Tongue (tissue), 3 donors: ENCODE measurements at places on chromosomes 5 and 9. TPM values are rescaled to one million over a fixed set of nuclear protein-coding genes. Genes with fewer than 3 reads are reported as not detected.

GRCh38 chr9:130058887-130059286 lies 5.2 kb downstream of the GPR107 start:
- DNase-seq = no peak

DNA sequence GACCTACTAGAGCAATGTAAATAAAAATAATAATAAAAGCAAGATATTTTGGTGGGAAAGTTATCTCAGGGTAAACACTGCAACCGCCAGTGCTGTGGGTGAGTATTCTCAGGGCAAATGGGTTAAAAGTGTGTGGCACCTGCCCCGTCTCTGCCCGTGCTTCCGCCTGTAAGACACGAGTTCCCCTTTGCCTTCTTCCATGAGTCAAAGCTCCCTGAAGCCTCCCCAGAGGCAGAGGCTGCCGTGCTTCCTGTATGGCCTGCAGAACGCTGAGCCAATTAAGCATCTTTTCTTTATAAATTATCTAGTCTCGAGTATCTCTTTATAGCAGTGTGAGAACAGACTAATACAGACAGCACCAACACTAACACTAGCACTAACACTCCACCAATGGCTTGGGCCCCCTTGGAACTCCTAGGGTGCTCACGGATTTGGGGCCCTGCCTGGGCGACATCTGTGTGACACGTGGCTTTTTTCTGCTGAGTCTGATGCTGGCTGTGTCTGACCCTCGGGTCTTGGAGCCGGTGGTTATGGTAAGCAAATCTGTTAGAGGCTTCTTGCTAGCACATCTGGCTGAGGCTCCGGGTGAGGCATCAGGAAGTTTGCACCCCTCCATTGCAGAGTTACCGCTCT lies 10.6 kb downstream of the PLEKHG4B start:
- DNase-seq = no peak

GRCh38 chr9:14453286-14453685 lies 139.3 kb upstream of the NFIB start:
- DNase-seq = no peak

Gene LCN15
- total RNA-seq = not detected

GRCh38 chr5:122877518-122877917 lies 32.1 kb downstream of the SNX24 start:
- DNase-seq = no peak

DNA sequence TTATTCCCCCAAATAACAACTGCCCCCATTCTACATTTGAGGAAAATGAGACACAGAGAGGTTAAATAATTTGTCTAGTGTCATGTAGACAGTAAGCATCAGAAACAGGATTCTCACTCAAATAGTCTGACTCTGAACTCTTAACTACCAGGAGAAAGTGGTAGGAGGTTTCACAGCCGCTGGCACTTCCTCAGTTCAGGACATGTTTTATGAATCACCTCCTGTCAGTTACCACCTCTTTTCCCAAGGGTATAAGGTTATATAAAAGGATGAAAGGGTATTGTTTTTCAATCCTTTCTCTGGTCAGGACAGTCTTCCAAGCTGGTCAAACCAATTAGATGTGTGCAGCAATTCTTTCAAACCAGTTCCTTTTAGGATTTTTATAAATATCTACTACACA lies 52.1 kb downstream of the TSSK1B start:
- no peak for DNase-seq

- no peak for DNase-seq
These were observed 19.6 kb downstream of the ARHGEF37 start for GRCh38 chr5:149600932-149601331.

GRCh38 chr5:2996248-2996647 lies 244.8 kb upstream of the IRX2 start:
- DNase-seq = no peak

- peak; percentile 65 for DNase-seq
These were observed 140.1 kb upstream of the PALM2AKAP2 start for GRCh38 chr9:109639674-109640579.

Gene NOL8
- total RNA-seq = 32.8 TPM

Gene PLCXD3
- total RNA-seq = under 0.01 TPM

- no peak for DNase-seq
These were observed 322.5 kb downstream of the CDK5RAP2 start for GRCh38 chr9:120257483-120257882.

DNA sequence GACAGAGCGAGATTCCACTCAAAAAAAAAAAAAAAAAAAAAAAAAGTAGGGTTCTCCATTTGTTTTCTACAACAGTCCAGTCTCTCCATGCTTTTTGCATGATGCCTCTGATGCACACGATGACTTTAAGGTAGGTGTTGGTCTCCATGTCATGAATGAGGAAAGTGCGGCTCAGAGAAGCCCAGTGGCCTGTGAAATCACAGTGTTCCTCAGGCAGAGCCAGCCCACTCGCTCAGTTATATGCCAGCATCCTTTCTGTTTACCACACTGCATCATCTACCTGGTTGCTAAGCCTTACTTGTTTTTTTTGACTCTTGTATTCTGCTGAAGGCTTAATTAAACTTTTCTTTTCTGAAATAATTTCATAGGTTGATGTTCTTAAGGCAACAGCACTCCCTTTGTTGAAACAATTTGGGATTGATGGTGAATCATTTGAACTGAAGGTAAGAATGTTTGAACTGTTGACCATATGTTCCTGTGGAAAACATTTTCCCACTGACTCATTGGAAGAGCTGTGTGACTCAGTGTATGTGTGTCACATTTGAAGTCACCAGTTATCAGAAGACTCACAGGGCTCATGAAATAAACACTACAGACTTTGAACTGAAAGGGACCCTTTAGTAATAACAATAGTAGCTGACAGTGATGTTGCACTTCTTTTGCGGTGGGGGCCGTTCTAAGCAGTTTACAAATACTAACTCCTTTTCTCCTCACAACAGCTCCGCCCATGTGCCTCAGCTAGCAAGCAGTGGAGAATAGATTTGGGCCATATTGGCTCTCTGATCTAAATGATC lies 40.2 kb downstream of the RCL1 start:
- no peak for DNase-seq

DNA sequence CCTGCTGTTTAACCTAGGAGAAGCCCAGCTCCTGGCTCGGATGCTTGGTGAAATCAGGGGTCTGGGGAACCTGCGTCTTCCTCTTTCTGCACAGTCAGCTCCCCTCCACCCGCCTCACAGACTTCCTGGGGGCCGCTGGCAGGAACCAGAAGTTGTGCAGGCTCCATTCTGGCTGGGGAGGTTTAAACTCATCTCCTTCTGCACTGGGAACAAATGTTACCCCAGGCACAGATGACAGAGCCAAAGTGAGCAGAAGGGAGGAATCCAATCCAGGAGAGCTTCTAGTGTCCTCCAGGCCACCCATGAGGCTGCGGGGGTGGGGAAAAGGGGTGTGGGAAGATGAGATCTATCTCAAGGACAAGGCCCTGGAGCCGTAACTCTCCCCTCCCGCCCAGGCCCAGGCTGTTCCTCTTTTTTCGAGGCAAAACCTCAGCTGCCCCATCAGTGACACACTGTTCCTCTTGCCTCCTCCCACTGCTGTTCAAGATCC lies 31.2 kb downstream of the KCNMB1 start:
- no peak for DNase-seq

DNA sequence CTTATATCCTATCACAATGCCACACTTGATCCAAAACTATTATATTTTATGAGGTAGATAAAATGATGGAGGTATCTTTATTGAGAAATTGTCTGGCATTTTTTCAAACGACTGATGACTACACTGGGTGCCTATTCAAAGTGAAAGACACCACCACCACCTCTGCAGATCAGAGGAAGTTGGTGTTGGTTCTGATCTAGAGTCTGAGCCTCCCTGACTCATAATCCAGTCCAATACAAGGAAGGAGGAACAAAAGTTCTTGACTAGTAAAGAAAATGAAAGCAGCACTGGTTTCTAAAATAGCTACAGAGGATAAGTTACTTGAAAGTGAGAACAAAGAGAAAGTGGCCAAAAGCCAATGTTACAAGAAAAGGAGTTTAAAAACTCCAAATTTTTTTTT lies 139.9 kb downstream of the RFX3 start:
- DNase-seq = no peak

DNA sequence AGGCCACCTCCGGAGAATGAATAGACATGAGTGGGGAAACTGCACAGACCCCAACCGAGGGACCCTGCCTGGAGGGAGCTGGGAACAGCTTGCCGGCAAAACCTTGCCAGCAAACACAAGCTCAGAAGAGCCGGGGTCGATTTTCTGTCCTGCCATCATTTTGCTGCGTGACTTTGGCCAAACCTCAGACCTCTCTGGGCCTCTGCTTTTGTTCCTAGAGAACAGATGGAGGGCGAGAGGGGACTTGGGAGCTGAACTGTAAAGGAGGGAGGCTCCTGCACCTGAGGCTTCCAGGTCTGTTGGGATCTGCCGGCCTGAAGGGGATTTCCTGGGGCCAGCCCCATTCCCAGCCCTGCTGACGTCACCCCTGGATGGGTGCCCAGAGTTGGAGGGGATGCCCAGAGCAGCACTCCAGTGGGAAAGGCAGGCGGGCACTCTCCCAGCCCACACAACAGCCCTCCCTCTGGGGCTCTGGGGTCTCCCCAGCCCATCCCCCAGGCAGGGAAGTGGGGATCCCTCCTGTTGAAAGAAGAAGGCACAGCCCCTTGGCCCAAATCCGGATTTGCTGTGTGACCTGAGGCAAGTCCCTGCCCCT lies 40.4 kb upstream of the SYNPO start:
- DNase-seq = peak; percentile 93

- DNase-seq = no peak
These were observed 116.3 kb upstream of the EPB41L4A start for GRCh38 chr5:112535356-112535755.

- DNase-seq = no peak
These were observed 57.2 kb downstream of the RANBP6 start for GRCh38 chr9:5958273-5958672.

DNA sequence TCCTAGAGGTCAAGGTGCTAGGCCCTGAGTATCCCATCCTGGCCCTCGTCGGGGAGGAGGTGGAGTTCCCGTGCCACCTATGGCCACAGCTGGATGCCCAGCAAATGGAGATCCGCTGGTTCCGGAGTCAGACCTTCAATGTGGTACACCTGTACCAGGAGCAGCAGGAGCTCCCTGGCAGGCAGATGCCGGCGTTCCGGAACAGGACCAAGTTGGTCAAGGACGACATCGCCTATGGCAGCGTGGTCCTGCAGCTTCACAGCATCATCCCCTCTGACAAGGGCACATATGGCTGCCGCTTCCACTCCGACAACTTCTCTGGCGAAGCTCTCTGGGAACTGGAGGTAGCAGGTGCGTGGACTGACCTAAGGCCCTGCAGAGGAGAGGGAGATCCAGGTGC lies 7.9 kb downstream of the BTNL9 start:
- no peak for DNase-seq

DNA sequence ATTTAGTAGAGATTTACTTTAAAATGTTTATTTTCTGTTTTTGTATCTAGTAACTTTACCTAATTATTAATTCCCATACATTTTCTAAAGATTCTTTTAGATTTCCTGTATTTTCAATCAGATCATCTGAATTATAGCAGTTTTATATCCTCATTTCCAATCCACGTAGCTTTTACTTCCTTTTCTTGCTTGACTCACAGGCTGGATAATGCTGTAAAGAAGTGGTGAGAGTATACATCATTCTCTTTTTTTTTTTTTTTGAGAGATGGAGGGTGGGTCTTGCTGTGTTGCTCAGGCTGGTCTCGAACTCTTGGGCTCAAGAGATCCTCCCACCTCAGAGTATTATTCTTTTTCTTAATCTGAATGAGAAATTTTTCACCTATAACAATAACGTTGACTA lies 11.2 kb upstream of the SETX start:
- DNase-seq = no peak

GRCh38 chr9:4559261-4560182 lies 69.3 kb downstream of the SLC1A1 start:
- no peak for DNase-seq

DNA sequence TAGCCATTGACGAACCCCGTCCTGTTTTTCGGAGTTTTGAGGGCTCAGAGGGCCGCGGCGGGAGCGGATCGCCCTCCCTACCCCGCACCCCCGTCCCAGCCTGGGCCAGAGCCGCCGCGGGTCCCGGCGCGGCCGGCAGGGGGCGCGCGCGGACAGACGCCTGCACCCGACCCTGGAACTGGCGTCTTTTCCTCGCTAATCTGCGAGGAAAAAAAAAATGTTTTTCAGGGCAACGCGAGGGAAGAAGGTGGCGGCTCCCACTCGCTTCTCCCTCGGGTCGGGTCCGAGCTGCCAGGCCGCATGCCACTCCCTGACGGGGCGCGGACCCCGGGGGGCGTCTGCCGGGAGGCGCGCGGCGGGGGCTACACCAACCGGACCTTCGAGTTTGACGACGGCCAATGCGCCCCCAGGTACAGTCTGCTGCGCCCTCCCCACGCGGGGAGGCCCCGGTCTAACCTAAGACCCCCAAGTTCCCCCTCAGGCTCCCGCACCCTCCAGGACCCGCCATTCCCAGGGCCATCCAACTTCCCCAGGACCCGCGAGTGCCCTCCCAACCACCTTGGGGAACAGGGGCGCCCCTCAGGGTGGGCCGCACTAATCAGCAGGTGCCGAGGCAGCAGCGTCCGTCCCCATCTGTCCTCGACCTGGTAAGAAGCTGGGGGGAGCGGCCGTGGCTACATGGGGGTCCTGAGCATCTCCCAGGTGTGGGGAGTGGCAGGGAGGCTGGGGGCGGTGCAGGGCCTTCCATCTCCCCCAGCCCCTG lies at the start of gene KCNT1:
Gene KCNT1 (plus strand): TSS at position 227 of the 763 bp plus-strand sequence. CDS start 74 bp downstream, at position 301.
- DNase-seq = peak; percentile 81

DNA sequence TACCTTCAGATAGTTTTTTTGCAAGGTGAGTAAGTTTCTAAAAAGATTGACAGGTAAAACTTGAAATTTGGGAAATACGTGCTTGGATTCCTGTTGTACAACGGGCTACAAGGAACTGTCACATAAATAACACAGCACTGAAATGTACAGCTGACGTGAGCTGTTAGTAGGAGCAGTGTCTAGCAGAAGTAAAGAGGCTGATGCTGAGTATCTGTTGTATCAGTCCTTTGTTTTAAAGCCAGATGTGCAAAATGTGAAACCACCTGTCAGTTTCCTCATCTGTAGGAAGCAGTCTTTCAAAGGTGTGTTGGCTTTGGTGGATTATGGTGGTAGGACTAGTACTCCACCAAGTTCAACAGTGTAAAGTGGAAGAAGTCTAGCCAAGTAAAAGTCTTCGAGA lies 122.3 kb downstream of the EFNA5 start:
- DNase-seq = no peak

Gene FBP1
- total RNA-seq = 4.4 TPM

Gene PHF24
- 0.31 TPM for total RNA-seq

Gene PPP1R26
- total RNA-seq = 19.5 TPM

Gene INSYN2B
- total RNA-seq = 0.21 TPM

Gene IFNA2
- not detected for total RNA-seq

DNA sequence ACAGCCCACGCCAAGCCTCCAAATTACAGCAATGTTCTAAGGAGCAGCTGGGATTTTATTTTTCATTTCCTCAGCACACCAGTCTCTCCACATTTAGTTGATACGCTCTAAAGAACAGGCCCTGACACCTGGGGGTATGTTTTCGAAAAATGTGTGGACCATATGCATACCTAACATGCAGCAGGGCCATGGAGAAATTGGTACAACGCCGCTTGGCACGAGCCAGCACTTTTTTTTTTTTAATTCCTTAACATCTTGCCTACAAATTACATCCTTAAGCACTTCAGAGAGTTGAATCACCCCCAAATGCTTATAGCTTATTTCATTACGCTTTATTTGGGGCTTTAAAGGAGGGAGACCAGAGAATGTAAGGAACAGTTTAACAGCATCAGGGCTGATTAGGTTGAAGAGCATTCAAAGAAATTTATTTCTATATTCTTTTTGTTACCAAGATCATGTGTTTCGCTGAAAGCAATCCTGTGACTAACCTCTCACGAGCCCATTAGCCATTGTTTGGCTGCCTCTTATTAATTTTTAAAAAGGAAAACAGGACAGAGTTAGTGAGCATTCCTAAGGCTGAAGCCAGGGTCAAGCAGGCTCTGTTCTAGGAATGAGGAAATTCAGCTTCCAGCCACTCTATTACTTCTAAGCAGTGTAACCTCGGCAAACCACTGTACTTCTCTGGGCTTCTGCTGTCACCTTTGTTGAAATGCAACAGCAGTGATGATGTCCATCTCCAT lies 173.8 kb downstream of the ACTL7B start:
- DNase-seq = peak; percentile 42
